ENCODE measurements at places on chromosomes 5 and 9.

DNA sequence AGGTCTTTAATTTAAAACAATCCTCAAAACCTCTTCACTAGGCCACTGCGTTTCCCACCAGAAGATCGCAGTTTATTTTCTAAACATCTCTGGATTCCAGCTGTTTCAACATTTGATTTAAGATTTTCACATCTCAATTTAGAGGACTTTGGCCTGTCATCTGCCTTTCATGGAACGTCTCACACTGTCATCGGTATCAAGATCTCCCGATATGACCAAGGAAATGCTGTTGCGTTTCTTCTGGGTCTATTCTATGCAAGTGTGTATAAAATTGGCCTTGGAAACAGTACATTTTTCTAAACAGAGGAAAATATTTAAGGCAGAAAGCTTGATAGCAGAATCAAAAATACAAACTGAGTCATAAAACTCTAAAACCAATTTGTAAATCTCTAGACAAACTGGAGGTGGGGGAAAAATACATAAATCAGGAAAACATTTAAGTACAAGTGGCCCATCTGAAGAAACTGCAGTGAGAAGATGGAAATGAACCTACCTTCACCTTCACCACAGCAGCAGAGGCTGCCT is 53.6 kb upstream of the SIMC1 start:
- DNase-seq, result no peak

DNA sequence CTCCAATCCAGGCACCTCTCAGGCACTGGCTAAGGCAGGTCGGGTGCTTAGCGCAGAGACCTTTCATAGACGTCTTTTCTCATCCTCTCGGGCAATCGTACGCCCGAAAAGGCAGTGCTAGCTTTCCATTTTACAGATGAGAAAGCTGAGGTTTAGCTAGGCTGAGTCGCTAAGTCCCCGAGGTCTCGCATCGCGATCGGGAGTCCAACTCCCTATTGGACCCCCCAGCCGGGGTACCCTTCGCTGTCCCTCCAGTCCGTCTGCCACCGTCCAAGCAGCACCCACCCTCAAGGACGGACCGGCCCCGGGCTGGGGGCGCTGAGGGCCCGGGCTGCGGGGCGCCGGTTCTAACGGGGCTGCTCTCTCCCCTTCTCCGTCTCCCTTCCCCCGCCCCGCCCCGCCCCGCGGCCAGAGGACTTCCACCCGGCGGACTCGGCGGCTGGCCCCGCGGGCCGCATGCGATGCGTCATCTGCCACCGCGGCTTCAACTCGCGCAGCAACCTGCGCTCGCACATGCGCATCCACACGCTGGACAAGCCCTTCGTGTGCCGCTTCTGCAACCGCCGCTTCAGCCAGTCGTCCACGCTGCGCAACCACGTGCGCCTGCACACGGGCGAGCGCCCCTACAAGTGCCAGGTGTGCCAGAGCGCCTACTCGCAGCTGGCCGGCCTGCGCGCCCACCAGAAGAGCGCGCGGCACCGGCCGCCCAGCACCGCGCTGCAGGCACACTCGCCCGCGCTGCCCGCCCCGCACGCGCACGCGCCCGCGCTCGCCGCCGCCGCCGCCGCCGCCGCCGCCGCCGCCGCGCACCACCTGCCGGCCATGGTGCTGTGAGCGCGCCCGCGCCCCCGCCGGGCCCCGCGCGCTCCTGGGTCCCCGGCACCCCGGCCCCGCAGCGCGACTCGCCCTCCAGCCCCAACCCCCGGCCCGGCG is 12.5 kb upstream of the EXOSC2 start:
- peak; percentile 53 for DNase-seq

DNA sequence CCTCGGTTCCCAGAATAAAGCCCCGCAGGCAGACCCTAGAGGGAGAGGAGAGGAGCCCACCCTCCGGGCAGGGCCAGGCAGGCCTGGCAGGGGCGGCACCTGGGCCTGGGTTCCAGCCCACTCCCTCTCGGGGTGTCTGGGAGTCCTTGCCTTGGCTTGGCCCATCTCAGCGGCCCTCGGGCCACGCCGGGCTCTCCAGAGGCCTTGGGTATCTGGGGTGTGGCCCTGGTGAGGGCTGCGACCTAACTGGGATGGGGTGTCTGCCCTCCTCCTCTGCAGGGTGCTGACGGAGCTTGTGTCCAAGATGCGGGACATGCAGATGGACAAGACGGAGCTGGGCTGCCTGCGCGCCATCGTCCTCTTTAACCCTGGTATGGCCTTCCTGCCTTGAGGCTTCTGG is 105.4 kb downstream of the RXRA start:
- no peak for DNase-seq

- no peak for DNase-seq
Measured at GRCh38 chr9:21505425-21506179, 23.5 kb upstream of the IFNE start.

- peak; percentile 91 for DNase-seq
Measured at GRCh38 chr5:170293273-170293672, 4.3 kb downstream of the LCP2 start.

- no peak for DNase-seq
Measured at GRCh38 chr5:52041842-52042241, 658.6 kb downstream of the ISL1 start.

Data from NK-92 treated with Interleukin-12 subunit alpha and Interleukin-12 subunit beta, amount 100 ng/mL, for 24 hours (cell line).